Ammon's horn (tissue), 1 donor: ENCODE measurements at places on chromosomes 7 and 10.

DNA sequence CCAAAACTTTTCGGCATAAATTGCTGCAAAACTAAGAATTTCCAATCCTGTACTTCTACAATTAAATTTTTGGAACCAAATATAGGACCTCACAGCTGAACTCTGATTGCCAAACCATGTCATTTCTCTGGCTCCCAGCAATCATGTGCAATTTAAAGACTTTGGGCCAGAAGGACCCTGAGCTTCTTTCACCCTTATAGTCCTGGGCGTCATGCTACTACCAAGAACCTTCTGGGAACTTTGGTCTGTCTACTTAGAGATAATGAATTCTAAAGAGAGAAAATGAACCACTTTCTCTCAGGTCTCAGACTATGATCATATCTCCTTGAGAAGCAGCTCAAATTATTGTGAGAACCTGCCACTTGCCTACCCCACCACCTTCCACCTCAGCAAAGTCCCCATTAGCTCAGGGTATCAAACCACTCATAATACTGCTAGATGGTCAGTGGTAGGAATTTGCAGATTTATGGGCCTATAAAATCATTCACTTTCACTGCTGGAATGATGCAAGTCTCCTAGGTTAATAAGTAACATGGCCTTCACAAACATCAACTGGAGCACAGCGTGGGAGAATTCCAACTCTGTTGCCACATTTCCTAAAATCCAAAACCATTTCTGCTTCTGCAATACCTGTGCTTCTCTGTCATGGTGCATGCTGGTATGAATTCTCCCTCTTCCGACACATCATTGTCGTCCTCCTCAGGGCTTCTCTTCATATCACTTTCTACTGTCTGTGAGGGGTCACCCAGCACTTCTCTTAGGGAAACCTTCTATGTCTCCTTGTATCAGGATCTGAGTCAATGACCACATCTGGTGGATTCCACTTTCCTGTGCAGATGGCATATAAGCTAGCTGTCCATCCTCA is 6.6 kb upstream of the WDR91 start:
- no peak for DNase-seq

DNA sequence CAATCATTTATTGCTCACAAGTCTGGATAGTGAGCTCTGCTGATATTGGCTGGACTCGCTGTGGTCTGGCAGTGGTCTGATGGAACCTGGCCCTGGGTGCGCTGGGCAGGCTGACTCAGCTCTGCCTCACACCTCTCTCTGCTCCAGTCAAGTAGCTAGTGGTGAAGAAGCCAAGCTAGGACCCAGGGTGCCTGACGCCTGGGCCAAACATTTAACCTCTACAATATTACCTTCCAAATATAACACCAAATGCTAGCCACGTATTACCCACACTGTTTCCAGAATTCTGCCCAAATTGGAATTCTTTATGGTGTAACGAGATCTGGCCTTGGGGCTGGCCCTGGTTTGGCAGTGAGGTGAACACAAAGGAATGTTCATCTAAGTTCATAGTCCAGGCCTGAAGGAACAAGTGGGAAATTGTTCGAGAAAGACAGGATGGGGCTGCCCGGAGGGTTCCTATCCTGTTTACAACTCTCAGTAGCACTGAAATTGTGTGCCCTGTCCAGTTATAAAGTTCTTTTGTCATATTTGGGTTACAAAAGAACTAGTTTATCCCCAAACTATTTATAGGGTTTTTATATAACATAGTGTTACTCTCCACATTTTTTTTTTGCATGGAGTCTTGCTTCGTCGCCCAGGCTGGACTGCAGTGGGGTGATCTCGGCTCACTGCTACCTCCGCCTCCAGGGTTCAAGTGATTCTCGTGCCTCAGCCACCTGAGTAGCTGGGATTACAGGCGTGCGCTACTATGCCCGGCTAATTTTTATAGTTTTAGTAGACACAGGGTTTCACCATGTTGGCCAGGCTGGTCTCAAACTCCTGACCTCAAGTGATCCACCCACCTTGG is 16.3 kb downstream of the OR2AE1 start:
- no peak for DNase-seq

DNA sequence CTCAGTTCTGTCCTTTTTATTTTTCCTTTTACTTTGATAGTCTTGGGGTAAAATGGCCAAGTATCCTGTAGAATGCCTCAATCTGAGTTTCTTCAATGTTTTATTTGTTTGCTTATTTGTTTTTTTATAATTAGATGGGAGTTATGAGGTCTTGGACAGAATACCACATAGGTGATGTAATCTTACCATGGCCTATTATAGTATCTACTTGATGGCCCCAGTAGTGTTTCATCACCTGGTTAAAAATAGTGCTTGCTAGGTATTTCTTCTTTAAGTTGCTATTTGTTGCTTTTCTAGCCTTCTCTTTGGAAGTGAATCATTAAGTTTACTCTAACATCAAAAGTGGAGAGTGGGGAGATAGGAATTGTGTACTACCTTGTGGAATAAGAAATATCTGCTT is 1020.0 kb upstream of the KCND2 start:
- no peak for DNase-seq

DNA sequence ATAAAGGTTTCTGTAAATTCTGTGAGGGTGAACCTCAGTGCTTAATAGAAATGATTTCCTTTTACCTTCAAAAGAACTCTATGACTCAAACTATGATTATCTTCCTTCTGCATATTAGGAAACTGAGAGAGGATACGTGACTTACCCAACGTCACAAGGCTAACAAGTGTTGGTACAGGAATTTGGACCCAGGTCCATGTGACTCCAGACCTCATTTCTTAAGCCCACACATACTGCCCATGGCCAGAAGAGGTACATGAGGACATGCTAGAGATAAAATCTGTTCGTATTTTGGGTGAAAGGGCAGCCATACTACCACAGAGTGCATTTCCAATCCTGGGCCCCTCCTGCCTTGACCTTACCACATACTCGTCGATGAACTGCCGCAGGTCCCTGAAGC is 61.5 kb upstream of the TM9SF3 start:
- DNase-seq = no peak

GRCh38 chr10:45553155-45553554 is 119.4 kb downstream of the ZFAND4 start:
- no peak for DNase-seq

DNA sequence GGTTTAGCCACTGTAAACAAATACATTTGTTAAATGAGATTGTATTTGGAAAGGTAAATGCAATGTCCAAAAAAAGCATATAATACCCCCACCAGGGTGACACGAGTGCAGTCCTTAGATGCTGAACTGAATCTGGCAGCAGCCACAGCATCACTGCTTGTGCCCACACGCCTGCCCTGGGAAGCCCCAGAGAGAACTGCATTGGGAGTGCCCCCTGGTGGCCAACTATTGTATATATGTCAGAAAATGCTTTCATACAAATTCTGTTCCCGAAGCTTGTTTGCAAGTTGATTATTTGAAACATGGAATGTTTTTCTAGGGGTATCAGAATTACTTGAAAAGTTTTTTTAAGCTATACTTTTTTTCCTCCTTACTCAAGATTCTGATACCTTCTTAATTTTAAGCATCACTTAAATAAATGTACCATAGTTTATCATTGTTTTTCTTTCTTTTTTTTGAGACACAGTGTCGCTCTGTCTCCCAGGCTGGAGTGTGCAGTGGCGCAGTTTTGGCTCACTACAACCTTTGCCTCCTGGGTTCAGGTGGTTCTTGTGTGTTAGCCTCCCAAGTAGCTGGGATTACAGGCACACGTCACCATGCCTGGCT is 50.1 kb downstream of the LANCL2 start:
- peak; percentile 89 for DNase-seq

- no peak for DNase-seq
Observed at GRCh38 chr7:147911201-147911601, 679.4 kb upstream of the C7orf33 start.

GRCh38 chr7:22115689-22116088 is 170.0 kb upstream of the CDCA7L start:
- no peak for DNase-seq

DNA sequence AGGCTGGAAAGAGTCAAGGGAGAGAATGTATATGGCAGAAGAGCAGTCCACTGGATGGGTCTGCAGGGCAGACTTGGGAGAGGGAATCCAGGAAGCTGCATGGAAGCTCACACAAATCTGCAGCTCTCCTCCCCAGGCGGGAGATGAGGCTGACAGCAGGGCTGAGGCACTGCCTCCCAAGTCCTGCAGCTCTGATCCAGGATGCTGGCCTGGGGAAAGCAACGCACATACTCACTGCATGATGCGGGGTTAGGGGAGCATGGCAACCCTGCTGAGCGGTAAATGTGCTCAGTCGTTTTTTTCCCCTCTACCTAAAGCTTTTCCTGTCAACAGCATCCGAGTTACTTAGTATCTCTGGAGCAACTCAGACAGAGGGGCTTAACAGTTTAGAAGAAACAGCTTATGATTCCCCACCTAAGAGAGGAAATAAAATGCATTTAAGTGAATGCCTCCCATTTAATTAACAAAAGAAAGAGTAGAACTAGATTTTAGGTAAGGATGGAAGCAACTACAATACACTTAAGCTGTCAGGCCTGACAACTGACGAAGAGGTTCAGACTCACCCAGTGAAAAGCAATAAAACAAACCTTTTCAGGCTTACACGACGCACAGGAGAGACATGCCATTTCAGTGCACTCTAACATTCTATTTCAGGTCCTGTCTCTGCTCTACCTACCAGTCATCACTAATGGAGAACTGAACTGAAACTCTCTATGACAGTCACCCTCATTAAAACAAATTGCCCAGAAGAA is 37.0 kb downstream of the CHCHD3 start:
- DNase-seq = no peak

- DNase-seq = no peak
Observed at GRCh38 chr7:14177876-14178275, 188.4 kb upstream of the ETV1 start.

- no peak for DNase-seq
Observed at GRCh38 chr10:6729071-6729774, 149.1 kb upstream of the PRKCQ start.

- no peak for DNase-seq
Observed at GRCh38 chr7:42770114-42770513, 141.8 kb downstream of the C7orf25 start.

- DNase-seq = no peak
Observed at GRCh38 chr10:36188461-36188860, 546.4 kb upstream of the FZD8 start.

DNA sequence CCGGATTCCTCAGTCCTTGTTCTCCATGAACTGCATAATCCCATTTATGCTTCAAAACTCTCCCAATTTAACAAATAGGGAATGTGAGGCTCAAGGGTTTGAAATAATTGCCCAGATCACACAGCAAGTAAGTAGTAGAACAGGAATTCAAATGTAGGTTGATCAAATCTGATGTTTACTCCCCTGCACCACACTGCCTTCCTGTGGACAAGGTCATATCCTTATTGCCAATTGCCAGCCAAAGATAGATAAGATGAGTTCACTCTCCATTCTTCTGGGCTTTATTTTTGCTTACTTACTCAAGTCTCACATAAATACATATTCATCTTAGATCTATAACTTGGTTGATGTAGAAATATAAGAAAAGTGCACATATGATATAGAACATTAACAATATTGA is 435.2 kb upstream of the ETV1 start:
- DNase-seq = no peak

DNA sequence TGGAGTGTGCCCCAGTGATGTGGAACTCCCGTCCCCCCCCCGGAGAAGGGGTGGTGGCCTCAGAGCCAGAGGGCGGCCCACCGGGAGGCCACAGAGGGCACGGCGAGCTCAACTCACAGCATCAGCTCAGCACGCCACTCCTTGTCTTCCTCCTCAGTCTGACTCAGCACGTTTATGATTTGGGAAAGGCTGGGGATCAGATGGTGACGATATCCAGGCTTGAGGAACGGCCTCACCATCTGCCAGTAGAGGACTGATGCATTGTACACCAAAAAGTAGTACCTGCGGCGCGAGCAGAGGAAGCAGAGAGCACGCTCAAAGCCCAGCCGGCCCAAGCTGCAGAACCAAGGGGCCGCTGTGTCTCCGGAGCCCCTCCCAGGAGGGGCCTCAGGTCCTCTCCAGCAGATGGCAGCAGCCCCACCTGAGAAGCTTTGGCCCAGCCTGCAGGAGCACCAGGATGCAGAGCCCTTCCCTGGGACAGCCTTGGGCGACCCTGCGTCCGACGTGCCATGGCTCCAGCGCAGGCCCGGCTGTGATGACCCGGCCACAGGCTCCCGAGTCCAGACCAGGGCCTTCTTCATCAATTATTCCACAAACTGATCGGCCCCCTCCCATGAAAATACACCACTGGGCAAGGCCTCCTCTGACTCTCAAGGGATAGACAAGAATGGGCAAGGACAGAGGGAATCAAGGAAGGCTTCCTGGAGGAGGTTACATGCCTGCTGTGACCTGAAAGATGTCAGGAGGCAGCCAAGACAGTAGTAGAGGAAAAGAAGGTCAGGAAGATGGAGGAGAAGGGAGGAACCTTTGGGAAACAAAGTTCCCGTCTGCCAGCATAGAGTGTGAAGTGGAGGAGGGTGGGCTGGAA is 3.7 kb downstream of the CFAP46 start:
- DNase-seq = no peak

- no peak for DNase-seq
Observed at GRCh38 chr7:79185605-79186004, 267.9 kb downstream of the MAGI2 start.

DNA sequence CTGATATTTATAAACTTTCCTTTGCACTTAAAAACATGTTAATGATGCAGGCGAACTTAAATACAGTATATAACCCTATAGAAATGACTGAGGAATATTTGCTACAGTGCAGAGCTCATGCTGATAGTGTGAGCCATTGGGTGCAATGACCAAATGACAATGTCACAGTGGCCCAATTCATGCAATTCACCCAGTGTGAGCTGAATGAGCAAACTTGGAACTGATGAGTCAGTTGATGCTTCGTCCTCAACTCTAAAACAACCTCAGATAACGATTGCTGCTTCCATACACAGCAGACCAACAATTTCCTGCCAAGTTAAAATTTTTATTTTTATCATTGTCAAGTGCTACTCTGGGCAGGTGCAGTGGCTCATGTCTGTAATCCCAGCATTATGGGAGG is 12.1 kb upstream of the ZC3HAV1L start:
- DNase-seq = no peak

DNA sequence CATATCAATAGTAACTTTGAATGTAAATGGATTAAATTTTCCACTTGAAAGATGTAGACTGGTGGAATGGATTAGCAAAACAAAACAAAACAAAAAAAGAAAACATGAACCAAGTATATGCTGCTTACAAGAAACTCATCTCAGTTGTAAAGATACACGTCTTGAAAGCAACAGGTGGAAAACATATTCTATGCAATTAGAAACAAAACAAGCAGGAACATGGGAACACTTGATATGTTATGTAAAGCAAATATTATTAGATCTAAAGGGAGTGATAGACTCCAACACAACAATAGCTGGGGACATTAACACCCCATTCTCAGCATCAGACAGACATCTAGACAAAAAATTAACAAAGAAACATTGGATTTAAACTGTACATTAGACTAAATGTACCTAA is 46.4 kb upstream of the CDK6 start:
- no peak for DNase-seq
